HCEC 1CT (cell line): ENCODE measurements at places on chromosomes 1 and 21.

- peak; percentile 45 for DNase-seq
Measured at GRCh38 chr1:61190618-61191432, 108.5 kb downstream of the NFIA start.

DNA sequence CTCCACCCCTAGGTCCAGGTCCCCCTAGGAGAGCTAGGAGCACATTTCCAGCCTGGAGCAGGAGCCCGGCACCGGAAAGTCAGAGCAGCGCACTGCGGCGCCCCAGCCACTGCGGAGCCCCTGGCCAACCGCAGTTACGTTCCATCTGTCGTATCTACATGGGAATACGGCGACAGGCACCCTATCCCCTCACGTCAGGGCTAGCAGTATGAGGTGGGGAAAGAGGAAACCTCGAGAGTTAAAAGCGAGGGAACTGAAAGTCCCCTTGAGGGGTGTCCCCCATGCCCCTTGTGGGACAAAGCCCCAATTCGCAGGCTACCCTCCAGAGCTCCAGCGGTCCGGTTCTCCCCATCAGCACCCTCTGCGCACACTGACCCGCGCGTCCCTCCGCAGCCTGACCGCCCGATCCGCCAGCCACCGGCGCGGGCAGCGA is 995 bp downstream of the COLGALT2 start:
- no peak for DNase-seq

- DNase-seq: peak; percentile 41
Measured at GRCh38 chr21:44405948-44406872, 49.1 kb upstream of the LRRC3 start.

DNA sequence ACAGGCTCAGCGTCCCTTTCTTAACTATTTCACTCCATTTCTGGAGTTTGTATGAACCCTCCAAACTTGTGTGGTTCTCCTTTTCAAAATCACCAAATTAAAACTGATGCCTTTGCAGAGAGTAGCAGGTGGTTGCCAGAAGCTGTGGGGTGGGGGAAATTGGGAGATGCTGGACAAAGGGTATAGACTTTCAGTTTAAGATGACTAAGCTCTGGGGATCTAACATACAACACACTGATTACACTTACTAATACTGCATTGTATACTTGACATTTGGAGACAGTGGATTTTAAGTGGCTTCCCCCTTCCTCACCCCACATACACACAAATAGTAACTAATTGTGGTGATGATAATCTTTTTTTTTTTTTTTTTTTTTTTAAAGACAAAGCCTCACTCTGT is 11.1 kb upstream of the SCYL3 start:
- DNase-seq: no peak
